ENCODE measurements at places on chromosomes 2 and 18.

GRCh38 chr2:70596293-70596692 is 42.7 kb upstream of the TGFA start:
- DNase-seq = peak; percentile 77

- peak; percentile 8 for DNase-seq
These were observed 499.4 kb downstream of the GALR1 start for GRCh38 chr18:77749089-77749488.

DNA sequence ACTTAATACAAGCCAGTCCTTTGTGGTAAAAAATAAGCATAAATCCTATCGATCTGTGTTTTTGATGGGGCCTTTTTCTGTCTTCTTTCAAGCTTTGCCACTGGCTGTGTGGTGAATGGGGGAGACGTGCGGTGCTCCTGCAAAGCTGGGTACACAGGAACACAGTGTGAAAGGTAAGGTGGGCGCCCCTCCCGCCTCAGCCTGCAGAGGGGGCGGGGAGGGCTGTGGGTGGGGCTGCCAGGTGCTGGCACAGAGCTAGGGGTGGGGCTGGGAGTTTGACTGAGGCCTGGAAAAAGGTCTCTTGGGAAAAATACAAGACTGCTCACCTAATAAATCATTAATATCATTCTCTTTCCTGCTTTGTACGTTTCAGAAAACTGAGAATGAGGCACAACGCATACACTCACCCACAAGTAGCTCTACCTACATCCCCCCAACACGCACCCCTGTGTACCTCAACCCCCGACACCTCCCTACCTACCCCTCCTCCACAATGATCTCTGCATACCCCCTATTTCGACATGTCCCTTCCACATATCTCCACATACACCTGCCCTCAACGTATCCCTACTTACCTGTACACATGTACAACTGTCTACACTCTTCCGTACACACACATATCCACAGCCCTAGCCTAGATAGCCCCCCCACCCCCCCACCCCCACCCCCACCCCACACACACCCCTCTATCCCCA is 129.7 kb upstream of the TTC39C start:
- DNase-seq = no peak

DNA sequence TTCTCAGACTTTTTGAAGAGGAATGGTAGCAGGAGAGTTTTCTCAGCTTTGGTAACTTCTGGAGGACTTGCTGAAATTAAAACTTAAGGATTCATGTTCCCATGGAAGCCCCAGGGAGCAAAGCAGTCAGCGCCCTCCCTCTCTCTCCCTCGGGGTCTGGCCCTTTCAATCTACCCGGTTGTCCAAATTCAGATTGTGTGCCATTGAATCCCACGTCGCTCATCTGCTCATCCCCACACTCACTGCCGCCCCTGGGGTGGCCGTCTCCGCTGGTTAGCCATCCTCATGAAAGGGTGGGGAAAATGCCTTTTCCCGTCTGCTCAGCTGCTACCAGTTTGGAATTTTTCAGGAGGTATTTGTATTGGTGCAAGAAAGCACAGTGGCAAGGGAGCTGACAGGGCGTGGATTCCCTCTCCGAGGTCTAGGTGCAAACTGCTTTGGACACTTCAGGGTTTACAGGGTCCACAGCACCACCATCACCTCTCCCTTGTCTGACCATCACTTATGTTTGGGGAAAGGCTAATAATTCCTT is 27.1 kb downstream of the MCFD2 start:
- DNase-seq = no peak

GRCh38 chr2:106963156-106963555 is 77.2 kb upstream of the ST6GAL2 start:
- DNase-seq = no peak

All from ACHN (cell line).